ENCODE measurements at places on chromosomes 12 and 14.

- DNase-seq = no peak
These were observed 3.1 kb upstream of the STRN3 start for GRCh38 chr14:31029016-31029970.

DNA sequence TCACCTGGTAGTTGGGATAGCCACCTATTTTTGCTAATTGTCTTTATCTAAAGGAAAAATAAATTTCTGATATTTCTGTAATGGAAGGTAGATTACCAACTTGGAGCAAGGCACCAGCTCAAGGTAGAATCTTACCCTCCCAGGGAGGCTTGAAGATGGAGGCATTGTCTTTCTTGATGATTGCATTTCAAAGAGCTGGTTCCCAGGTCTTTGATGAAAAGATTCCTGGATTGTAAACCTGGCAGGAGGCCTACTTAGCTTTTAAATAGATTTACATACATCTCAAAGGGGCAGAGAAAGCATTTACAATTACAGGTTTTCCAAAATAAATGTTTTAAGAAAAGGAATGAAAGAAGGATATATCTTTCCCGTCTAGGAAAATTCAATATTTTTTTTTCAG lies 729.2 kb downstream of the LRFN5 start:
- no peak for DNase-seq

GRCh38 chr14:68939893-68940613 lies 39.0 kb downstream of the ACTN1 start:
- no peak for DNase-seq

DNA sequence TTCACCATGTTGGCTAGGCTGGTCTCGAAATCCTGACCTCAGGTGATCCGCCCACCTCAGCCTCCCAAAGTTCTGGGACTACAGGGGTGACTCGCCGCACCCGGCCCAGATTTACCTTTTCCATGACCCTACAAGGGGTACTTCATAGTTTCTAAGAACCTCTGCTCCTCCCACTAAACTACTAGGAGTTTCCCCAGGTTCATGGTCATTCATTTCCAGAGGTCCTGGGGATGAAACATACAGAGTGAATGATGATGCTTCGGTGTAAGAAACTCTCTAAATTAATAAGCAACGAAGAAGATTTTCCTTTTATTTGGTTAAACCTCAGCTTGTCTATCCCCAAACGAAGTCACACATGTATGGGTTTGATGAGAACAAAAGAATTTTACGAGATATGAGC lies 56.9 kb downstream of the AMN start:
- DNase-seq = no peak

DNA sequence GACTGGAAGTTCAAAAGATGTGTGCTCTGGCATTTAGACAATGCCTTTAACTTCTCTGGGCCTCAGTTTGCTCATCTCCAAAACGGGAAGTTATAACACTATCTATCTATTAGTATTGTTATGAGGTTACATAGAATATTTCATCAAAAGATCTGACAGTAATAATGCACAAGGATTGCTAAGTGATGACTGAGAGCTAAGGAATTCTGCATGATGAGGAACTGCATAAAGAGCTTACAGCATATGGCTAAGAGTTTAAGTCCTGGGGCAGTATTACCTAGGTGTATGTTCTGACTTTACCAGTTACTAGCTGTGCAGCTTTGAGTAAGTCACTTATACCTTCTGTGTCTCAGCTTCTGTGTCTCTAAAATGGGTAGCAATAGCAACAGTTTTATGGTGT lies 160.1 kb upstream of the TMPO start:
- DNase-seq = no peak

DNA sequence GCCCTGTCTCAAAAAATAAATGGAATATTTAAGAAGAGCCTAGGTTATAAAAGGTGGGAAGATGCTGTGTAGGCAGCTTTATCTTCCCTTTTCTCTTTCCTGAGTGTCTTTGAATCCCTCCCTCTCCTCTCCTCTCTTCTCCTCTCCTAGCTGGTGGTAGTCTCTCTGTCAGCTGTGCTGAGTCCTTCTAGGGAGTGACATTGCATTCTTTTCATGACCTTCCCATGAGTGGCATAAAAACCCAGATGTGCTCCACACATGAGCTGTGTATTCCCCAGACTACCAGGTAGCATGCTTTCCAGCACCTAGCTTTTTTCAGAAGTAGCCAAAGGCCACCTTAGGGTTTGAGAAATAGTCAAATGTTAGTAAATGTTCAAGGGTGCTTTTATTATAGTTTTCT lies 23.6 kb downstream of the SAMD4A start:
- no peak for DNase-seq

DNA sequence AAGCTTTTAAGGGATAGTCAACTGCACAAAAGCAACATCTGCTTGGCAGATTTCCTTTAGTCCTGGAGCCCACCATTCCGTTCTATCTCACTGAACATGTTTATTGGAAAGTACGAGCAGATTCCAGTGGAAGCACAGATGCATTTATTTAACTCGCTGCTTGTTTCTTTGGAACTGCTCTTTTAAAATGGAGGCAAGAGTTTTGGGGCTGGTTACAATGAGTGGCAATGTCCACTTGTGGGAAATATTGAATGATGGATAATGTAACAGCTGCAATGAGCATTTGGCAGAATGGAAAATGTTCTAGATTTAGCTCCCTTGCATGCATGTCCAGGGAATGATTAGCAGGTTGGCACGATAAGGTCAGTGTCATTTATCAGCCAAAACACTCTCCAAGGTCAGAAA lies 163.0 kb downstream of the ATP23 start:
- no peak for DNase-seq

DNA sequence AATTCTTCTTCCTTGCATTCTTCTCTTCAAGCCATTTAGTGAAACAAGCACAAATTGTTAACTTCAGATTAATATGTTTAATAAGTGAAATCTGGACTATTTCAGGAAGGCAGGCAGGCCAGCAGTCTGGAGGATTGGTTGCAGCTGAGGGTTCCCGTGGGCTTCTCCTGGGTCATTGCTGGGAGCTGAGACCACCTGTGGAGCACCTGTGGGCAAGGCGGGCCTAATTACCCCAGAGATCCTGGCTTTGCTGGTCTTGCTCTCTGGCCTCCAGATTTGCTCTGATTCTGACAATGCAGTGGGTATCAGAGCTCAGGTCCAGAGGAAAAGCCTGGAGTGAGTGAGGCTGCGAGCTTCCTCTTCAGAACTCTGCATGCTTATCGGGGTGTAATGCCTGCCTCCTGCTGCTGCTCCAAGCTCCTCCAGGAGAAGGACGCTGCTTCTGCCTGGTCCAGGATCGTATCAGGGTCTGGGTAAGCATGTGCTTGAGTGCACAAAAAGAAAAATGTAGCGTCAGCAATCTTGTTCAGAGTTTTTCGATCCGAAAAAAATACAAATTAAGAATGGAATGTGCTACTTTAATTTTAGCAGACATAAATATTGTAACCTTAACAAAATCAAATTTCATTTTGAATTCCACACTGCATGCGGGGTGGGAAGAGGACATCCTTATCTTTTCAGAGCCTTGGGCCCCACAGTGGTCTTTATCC lies 93.8 kb downstream of the TMEM30B start:
- DNase-seq = no peak

DNA sequence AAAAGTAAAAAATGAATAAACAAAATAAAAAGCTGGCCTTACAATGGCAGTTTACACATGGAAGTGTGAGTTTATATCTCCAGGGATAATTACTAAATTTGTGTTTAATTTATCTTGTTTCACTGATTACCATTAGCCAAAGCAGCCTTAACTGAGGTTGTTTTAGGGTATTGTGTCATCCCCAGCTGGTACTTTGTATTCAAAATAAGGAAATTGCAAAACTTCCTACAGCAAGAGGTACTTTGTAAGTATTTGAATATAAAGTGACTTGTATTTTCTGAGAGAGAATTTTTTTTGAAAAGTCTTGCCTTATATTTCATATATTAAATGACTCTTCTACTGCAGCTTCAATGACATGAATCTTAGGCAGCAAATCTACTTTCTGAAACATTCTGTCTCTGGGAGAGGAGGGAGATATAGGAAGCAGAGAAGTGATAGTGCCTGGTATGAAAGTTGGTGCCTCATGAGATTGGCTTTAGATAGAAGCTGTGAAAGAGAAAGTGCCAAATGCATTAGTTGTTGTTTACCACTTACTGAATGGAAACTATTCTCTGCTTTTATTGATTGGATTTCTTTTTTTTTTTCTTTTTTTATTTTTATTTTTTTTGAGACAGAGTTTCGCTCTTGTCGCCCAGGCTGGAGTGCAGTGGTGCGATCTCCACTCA lies 6.7 kb downstream of the FNTB start:
- DNase-seq = no peak

DNA sequence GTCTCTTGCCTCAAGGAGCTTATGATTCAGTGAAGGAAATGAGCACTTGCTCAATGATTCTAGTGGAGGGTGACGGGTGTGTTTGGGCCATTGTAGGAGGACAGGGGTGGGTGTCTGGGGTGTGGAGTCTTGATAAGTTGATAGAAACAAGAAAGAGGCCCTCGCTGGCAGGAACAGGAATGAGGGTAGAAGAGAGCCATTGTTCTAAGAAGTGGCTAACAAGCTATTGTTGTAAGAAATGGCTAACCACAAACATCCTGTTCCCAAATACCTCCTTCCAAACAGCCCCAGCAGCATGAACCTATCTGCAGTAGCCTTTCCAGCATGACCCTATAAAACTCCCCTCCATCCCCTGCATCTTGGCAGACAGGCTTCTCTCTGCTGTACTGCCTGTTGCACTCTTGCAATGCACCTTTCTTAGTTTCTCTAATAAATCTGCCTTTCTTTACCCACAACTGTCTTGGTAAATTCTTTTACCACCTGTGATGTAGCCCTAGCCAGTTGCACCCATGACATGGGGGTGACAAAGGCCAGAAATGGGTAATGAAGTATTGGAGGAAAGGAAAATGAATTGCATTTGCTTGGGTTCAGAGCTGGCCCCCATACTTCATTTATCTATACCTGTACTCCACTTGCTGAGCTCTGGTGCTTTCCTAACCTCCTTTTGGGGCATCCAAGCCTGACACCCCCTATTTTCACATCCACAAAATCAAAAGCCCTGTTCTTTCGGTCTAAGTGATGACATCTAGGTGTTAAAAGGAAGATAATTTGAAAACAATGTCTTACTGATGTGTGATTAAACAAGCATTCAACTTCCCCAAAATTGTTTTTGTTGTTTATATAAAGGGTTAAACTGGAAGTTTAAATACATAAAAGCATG lies 389.1 kb downstream of the GRIN2B start:
- DNase-seq = no peak

DNA sequence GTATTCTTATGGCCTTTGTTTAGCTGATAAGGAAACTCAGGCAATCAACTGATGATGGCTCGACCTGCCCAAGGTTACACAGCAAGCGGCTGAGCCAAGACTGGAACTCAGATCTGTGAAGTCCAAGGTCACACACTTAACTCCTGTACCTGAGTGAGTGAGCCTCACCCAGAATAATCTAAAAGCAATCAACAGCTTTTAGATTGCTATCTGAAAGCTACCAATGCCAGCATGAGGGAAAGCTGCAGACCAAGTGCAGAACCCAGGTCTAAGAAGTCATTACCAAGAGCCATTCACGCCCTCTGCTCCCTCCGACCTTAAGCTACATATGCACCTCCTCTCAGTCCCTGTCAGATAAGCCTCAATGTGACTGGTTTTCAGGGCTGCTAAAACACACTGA lies 12.1 kb downstream of the APPL2 start:
- no peak for DNase-seq

- DNase-seq = no peak
These were observed 155.6 kb upstream of the PWP1 start for GRCh38 chr12:107529991-107530390.

DNA sequence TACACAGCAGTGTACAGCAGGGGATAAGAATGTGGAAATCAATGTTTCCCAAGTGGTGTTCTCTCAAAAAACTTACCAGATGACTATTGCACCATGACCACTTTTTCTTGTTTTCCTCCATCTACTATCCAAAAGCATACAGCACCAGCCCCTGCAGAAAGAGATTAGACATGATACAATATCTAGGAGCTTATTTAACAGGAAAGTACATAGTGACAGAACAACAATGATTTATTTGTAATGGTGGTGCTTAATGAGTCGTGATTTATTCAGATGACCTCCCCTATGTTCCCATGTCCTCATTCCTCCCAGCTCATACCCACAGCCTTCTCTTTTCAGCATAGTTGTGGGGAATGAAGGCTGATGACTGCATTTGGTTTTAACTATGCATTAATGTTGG lies 413.6 kb downstream of the BTG1 start:
- DNase-seq = no peak

GRCh38 chr12:108367436-108367835 lies 28.3 kb upstream of the CMKLR1 start:
- DNase-seq = no peak
